Vagina (tissue), 2 donors: ENCODE measurements at places on chromosomes 4 and X. TPM values are rescaled to one million over a fixed set of nuclear protein-coding genes. Genes with fewer than 3 reads are reported as not detected.

DNA sequence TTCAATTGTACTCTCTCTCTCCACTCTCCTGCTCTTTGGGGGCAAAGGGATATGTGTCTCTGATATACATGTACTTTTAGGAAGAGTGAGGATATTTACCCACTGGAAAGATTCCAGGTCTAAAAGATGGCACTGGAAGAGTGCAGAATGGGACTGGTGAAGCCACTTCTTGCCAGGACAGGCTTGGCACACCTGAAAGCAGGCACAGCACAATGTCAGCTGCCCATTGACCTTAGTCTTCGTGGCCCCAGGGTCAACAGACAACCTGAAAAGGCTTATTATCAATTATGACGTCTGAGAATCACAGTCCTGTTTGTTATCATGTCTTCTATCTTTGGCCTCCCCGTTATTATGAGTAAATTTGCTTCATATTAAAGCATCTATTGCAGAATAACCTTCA, 86.7 kb upstream of the PAK3 start:
- no peak overlapping the region for H3K27ac ChIP-seq
- H3K36me3 ChIP-seq, result no peaks in the 10 kb centered on the region
- no peak for DNase-seq
- no peaks in the 10 kb centered on the region for H3K4me1 ChIP-seq
- no peaks in the 10 kb centered on the region for H3K27me3 ChIP-seq
- H3K4me3 ChIP-seq, result no peak overlapping the region

Gene CACNA1F
- total RNA-seq, result 0.25 TPM

- no peaks in the 10 kb centered on the region for H3K4me1 ChIP-seq
- no peaks in the 10 kb centered on the region for H3K27me3 ChIP-seq
- no peak for DNase-seq
- H3K4me3 ChIP-seq, result no peak overlapping the region
- no peaks in the 10 kb centered on the region for H3K36me3 ChIP-seq
These were observed 149.9 kb downstream of the AMMECR1 start for GRCh38 chrX:110167952-110168451.

Gene CHM
- 12.0 TPM for total RNA-seq

DNA sequence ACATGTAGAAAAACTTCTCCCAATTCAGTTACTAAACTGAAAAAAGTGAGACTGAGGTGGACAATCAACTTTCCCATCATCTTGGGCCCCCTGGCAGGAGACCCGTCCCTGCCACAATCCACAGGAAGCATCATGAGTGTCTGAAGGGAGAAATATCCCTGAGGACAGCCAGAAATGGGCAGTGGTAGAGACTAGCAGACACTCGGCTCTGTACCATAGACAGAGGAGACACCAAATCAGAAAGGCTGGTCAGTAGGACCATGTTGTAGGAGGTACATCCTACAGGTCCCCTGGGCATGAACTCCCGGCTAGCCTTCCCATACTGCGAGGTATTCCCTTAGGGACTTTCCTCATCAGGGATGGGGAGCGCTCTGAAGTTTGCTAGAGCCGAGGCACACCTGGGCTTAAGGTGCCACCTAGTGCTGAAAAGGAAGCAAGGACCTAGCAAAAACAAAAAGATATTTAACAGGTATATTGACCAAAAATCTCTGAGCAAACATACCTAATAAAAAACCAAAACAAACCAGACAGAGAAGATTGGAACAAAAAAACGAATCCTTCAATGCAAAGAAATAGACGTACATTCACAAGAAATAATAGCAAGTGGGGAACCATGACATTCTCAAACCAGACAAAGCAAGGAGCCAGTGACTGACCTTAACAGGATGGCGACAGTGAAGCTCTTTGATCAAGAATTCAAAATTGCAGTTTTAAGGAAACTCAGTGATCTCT, 55.6 kb downstream of the HAUS3 start:
- H3K27ac ChIP-seq, result no peak overlapping the region
- no peaks in the 10 kb centered on the region for H3K36me3 ChIP-seq
- DNase-seq, result no peak
- no peaks in the 10 kb centered on the region for H3K27me3 ChIP-seq
- no peaks in the 10 kb centered on the region for H3K4me1 ChIP-seq
